ENCODE measurements at places on chromosomes 4 and X.

DNA sequence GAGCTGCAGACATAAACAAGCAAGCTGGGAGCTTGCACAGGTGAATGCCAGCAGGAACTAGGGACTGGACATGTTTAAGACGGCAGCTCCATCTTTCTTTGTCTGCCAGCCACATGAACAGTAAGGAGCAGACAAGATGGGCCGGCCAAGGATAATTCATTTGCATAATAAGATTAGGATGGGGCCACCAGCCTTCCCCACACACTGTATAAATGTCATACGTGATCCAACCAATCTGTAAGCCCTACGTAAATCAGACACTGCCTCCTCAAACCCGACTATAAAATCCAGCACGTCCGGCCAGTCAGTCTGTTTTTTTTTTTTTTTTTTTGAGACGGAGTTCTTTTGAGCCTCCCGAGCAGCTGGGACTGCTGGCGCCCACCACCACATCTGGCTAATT is 75.6 kb upstream of the BOD1L1 start:
- no peak for DNase-seq

GRCh38 chr4:154999950-155000578 is 208.4 kb upstream of the NPY2R start:
- DNase-seq, result no peak

DNA sequence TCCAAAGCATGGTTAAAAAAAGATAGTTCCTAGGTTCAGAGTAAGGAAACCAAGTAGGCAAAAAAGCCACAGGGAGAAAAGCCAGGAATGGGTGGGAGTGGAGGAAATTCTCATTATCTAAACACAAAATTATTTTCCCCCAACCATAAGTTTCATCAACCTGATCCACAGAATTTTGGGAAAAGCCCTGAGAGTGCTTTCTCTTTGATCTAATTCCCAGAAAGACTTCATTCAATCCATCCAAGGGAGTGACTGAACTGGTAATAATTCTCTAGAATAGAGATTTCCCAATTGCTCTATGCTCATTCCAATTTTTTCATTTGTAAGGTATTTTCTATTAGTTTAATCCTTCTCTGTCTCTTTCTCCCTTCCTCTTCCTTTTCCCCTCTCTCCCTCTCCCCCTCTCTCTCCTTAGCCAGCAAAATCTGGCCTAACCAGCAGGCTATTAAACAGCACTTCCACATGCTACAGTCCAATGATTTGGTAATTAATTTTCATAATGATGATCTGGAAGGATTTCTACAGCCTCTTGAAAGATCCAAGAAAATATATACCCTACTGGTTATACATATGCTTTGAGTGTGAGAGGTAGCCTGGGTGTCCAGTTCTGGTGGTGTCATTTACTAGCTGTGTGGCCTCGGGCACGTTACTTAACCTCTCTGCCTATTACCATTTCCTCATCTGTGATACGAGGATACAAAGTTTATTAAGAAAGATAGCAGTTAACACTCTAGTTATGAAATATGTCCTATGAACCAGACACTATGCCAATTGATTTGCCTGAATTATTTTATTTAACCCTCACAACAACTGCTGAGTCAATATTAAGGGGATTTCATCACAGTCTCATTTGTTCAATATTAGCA is 251.5 kb upstream of the RASGEF1B start:
- DNase-seq, result no peak

DNA sequence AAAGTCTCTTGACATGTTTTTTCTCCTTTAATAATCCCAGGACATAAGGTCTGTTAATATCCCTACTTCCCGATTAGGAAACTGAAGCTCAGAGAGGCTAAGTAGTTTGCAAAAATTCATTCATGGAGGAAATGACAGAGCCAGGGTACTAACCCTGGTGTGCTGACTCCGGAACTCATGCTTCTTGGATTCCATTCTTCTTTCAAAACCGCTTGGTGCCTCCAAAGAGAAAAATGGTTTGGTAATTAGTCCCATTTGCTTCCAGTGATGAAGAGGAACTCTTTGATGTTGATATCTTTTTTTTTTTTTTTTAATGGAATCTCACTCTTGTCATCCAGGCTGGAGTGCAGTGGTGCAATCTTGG is 146.9 kb downstream of the PALLD start:
- DNase-seq, result no peak

GRCh38 chr4:165915215-165915614 is 42.2 kb downstream of the TLL1 start:
- no peak for DNase-seq

DNA sequence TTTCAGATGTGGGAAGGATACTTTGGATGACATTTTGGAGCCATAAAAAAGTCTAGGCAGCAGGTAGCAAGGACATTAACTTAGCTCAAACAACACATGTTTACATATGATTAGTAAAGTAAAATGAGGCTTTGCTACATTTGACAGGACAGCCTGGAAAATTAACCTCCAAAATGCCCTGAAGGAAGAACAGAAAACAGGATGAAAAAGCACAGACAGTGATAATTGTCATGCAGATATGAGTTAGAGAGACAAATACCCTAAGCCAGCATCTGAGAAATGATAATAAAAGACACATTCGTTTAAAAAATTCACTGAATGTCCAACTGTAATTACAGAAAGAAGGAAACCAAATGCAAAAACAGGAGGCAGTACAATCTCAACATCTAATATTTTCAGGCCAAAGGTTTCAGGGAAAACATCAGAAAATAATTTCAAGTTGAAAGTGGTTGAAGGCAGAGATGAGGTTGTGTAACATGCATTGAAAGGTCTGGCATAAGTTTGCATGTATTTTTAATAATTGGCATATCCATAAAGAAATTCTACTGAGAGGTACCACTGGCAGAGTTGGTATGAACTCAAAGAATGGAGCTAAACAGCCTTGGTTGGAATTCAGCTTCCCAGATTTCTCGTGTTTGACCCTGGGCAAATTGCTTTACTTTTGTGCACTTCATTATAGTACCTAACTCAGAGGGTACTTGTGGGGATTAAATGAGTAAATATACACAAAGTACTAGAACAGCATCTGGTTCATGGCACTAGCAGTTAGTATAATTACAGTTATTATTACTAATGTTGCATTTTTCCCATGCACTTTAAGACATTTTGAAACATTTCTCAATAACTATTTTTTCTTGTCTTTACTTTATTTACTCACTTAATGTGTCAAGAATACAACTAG is 54.4 kb upstream of the MAP9 start:
- DNase-seq, result no peak

DNA sequence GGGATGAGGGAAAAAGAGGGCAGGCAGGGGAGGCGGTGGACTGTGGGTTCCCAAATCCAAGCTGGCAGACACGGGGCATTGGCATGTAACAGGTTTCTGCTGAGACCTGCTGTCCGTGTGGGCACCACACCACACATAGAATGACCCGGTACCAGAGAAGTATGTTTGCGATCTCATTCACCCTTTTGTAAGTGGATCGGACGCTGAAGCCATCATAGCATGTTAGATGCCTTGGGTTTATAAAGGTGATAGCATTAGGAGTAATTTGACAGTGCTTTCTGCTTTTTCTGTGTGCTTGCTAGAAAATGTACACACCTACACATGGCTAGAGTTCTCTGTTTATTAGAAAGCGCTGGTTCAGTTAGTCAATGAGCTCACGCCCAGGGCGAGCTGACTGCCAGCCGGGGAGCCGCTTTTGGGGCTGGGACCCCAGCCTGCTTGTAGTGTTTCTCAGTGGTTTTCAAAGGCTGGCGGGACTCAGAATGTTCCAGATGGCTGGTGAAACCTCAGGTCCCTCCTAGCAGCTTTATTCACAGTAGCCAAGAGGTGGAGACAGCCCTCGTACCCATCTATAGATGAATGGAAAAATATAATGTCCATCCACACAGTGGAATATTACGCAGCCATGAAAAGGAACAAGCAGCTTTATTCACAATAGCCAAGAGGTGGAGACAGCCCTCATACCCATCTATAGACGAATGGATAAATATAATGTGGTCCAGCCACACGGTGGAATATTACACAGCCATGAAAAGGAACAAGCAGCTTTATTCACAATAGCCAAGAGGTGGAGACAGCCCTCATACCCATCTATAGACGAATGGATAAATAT is 579 bp downstream of the IL3RA start:
- no peak for DNase-seq

- no peak for DNase-seq
Measured at GRCh38 chrX:55710701-55711100, 6.8 kb upstream of the RRAGB start.

DNA sequence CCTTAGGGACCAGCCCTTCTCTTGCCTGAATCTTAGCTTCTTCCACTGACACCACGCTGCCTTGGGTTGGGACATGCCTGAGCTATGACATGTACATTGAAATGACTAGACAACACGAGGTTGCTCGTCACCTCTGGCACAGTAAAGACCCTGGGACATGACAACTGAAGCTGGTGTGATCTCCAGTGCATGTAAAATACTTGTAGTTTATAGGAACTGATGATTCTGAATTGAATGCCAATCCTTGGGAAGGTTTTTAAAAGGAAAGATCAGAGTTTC is 100.7 kb upstream of the PGRMC2 start:
- no peak for DNase-seq

DNA sequence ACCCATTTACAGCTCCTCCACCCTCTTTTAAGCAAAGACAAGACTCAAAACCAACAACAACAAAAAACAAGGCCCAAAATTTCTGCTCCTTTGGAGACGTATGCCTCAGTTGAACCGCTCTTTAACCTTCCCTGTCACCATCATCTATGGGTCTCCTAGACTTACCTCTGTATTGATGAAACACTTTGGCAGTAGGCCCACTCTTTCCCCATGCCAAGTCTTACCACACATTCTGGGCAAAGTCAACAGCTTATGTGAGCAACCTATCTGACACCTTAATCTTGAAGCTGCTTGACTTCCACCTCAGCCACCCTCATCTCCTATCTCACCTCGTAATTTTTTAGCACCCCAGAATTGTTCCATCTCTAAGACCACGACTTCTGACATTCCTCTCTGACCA is 99.7 kb upstream of the CXorf66 start:
- DNase-seq, result no peak

GRCh38 chr4:84484236-84484635 is 14.9 kb downstream of the NKX6-1 start:
- DNase-seq, result no peak

GRCh38 chr4:153808175-153808574 is 19.3 kb upstream of the SFRP2 start:
- no peak for DNase-seq

GRCh38 chr4:24971192-24971591 is 58.4 kb upstream of the CCDC149 start:
- no peak for DNase-seq

DNA sequence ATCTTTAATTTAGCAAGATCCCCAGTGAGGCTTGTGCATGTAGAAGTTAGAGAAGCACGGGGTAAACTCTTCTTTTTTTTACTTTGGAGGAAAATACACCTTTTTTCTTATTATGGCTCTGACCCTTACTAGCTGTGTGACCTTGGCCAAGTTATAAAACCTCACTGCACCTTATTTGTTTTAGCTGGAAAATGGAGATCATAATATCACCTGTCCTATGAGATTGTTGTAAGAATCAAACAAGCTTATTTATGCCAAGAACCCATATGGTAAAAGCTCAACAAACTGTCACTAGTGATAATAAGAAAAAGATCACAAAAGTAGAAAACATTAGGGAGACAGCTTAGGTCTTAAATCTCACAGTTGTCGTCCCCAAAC is 126.6 kb downstream of the PTTG2 start:
- no peak for DNase-seq

GRCh38 chrX:150574559-150575418 is 6.4 kb downstream of the MTM1 start:
- DNase-seq, result no peak

- DNase-seq, result no peak
Measured at GRCh38 chr4:123553279-123553678, 156.7 kb downstream of the SPRY1 start.

DNA sequence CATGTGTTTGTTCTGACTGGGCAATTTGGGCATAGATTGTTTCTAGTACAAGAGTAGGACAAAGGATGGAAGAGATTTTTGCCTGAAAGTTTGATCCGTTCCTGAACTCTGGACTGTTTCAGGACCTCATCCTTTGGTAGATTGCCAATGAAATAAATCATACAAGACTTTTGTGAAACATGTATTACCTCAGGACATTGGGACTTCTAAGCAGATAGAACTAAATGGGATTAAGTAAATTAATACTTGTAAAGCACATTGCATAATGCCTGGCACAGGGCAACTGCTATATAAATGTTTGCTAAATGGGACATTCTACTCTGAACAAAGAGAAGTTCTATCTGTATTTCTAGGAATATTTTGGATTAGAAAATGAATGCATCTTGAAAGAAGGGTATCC is 164.8 kb upstream of the RPS6KA3 start:
- DNase-seq, result no peak

DNA sequence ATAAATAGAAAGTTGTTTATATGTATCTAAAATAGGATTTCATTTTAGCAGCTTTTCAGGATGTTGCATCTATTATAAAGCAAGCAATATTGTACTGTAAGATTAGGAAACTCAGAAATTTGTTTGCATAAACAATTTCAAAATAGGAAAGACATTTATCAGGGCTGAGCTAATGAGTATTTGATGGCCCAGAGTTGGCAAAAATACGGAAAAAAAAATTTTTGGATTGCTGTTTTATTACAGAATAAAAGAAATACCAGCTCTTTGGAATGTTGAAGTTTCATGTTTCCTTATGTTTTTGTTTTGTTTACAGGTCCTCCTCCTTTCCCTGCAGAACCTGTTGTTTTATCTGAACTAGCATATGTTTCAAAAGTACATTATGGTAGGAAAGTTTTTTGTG is 14.5 kb downstream of the ADAD1 start:
- no peak for DNase-seq

GRCh38 chr4:9891740-9892139 is 110.3 kb downstream of the DRD5 start:
- DNase-seq, result no peak

- no peak for DNase-seq
Measured at GRCh38 chr4:61079427-61079826, 120.7 kb upstream of the ADGRL3 start.

DNA sequence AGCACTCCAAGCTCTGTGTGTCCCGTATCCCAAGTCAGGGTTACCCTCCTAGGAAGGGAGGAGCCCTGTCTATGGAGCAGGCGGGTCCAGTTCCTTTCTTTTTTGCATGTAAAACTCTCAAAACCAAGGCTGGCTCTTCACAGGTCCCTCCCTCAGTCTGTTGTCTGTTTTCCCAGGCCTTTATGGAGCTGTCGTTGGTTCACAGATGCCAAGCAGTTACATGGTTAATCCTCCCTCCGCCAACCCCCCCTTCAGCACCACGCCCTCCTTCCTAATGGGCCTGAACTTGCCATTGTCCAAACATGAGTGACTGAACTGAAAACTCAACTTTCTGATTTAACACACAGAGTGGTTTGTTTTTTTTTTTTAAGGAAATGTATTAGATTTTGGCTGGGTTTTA is 148.3 kb downstream of the STOX2 start:
- no peak for DNase-seq

DNA sequence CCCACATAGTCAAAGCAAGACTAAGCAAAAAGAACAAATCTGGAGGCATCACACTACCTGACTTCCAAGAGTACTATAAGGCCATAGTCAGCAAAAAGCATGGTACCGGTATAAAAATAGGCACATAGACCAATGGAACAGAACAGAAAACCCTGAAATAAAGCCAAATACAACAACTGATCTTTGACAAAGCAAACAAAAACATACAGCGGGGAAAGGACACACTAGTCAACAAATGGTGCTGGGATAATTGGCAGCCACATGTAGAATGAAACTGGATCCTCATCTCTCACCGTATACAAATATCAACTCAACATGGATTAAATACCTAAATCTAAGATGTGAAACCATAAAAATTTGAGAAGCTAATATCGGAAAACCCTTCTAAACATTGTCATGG is 819.3 kb upstream of the FRG1 start:
- DNase-seq, result no peak

Data from activated CD8-positive, alpha-beta memory T cell treated with anti-CD3 and anti-CD28 coated beads for 1 hour (primary cell).